Activated naive CD4-positive, alpha-beta T cell treated with anti-CD3 and anti-CD28 coated beads for 36 hours (primary cell): ENCODE measurements at places on chromosomes 5 and 9. TPM values are rescaled to one million over a fixed set of nuclear protein-coding genes. Genes with fewer than 3 reads are reported as not detected.
A peak's percentile ranks its signal among the peaks of the same experiment; 100 is the strongest.

DNA sequence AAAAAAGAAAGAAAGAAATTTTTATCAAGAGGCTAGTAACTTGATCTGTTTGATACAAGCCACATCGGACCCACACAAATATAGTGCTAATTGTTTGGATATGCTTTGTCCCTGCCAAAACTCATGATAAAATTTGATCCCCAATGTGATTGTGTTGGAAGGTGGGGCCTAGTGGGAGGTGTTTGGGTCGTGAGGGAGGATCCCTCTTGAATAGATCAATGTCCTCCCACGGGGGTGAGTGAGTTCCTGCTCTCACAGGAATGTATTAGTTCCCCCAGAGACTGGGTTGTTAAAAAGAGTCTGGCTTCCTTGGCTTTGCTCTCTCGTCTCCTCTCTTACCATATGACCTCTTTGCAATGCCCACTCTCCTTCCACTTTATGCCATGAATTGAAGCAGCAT, 80.6 kb upstream of the CPLX2 start:
- peaks cover 46% of the 10 kb centered on the region for H3K27me3 ChIP-seq
- no peaks in the 10 kb centered on the region for H3K36me3 ChIP-seq
- DNase-seq, result no peak
- H3K4me1 ChIP-seq, result no peaks in the 10 kb centered on the region

GRCh38 chr9:117008876-117009275, 321.8 kb downstream of the TRIM32 start:
- H3K27ac ChIP-seq, result no peak overlapping the region
- no peaks in the 10 kb centered on the region for H3K36me3 ChIP-seq
- H3K4me3 ChIP-seq, result no peak overlapping the region
- H3K27me3 ChIP-seq, result no peaks in the 10 kb centered on the region
- no peaks in the 10 kb centered on the region for H3K4me1 ChIP-seq
- DNase-seq, result no peak

DNA sequence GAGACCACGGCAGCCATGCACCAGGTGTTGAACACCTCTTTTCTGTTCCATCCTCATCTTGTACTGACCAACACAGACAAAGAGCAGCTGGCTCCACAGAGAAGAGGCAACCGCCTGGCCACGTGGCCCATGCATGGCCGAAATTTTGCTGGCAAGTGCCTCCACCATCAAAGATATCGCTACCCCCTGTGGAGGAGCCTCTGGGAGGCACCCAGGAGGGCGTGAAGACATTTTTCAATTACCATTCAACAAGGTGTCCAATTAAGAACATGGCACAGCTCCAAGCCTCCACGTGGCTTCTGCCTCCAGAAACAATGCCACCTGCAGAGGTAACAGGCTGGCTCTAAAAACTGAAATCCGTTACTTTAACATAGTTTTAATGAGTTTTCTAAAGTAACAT, 54.4 kb upstream of the CKS2 start:
- H3K4me1 ChIP-seq, result no peaks in the 10 kb centered on the region
- no peak for DNase-seq

SNAPC4 gene
- total RNA-seq, result 12.3 TPM

GRCh38 chr9:14170392-14170931, 143.5 kb downstream of the NFIB start:
- H3K4me1 ChIP-seq, result no peaks in the 10 kb centered on the region
- no peak overlapping the region for H3K27ac ChIP-seq
- no peaks in the 10 kb centered on the region for H3K27me3 ChIP-seq
- H3K4me3 ChIP-seq, result no peak overlapping the region
- no peaks in the 10 kb centered on the region for H3K36me3 ChIP-seq

- peaks cover 45% of the 10 kb centered on the region for H3K4me1 ChIP-seq
- peaks cover 4% of the 10 kb centered on the region for H3K36me3 ChIP-seq
- DNase-seq, result peak; percentile 57
These were observed 33.5 kb downstream of the CSNK1G3 start for GRCh38 chr5:123545506-123545905.
